Non-pigmented ciliary epithelial cell (primary cell): ENCODE measurements at places on chromosomes 7 and 10.

- DNase-seq = no peak
These were observed 10.5 kb downstream of the FAM53B start for GRCh38 chr10:124733571-124734245.

- no peak for DNase-seq
These were observed 8.8 kb downstream of the PDAP1 start for GRCh38 chr7:99399597-99399996.

- no peak for DNase-seq
These were observed 37.1 kb downstream of the ATXN7L1 start for GRCh38 chr7:105839266-105839665.

DNA sequence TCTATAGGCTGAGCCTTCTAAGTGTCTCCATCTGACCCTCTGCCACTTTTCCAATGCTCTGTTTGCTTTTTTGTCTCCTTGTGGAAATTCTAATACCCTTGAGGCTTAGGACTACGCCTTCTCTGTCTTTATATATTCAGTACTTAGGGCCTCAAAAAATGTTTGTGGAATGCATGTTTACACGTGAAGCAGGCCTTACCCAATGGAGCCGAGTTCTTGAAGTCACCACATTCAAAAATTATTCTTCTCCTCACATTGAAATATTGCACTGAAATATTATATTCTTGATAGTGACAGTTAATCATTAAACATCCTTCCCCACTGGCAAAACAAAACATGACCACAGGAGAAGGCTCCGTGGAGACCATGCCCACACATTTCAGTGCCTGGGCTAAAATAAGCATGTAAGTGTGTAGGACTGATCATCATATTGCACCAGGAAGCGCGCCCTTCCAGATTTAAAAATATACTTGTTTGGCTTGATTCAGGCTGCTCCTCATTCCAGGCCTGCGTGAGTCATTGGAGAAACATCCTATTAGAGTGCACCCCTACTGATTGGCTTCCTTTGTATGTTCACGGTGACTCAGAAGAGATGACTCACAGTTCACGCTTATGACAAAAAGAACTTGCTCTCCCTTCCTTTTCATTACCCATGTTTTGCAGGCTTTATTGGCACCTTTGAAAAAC is 307.4 kb upstream of the AOAH start:
- DNase-seq = peak; percentile 99

- DNase-seq = no peak
These were observed 91.4 kb downstream of the CLEC2L start for GRCh38 chr7:139614886-139615285.

GRCh38 chr7:70239918-70240317 is 641.6 kb downstream of the AUTS2 start:
- DNase-seq = no peak

DNA sequence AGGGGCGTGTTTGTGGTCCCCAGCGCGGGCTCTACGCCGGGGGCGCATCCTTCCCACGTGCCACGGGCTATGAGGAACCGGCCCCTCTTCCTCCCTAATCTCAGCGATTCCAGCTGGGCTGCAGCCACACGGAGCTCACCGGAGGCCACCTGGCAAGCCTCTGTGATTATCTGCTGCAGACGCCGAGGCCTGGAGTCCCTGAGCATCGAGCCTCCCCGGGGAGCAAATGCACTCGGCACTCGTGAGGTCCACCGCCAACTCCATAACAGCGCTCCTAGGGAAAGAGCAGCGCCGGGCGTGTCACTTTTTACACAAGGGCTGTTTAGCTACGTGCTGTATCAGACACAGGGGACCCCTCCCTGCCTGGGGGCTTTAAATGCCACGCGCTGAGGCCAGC is 101.2 kb downstream of the DYNC2I1 start:
- no peak for DNase-seq

GRCh38 chr10:90847436-90847835 is 10.4 kb downstream of the HTR7 start:
- DNase-seq = no peak

- DNase-seq = no peak
These were observed 23.2 kb downstream of the LYZL2 start for GRCh38 chr10:30606313-30606712.

DNA sequence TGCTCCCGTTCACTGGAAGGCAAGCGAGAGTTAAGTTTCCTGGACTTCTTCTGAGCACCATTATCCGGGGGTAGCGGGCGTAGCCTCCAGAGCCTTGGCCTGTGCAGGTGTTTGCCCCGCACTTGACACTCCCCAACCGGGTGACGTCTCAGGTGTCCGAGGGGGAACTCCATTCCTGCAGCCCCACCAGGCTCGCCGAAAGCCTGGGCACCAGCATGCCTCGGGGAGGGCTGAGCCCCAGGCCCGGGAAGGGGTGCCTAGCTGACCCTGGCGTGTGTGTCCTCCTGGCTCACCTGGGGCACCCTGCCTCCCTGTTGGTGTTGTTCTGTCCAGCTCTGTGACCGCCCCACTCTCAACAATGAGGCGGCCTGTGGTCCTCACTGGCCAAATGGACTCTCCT is 109.4 kb upstream of the GPR26 start:
- no peak for DNase-seq

- DNase-seq = no peak
These were observed 28.3 kb downstream of the CDK13 start for GRCh38 chr7:39978230-39978934.

- no peak for DNase-seq
These were observed 21.5 kb downstream of the C10orf105 start for GRCh38 chr10:71697938-71698709.

DNA sequence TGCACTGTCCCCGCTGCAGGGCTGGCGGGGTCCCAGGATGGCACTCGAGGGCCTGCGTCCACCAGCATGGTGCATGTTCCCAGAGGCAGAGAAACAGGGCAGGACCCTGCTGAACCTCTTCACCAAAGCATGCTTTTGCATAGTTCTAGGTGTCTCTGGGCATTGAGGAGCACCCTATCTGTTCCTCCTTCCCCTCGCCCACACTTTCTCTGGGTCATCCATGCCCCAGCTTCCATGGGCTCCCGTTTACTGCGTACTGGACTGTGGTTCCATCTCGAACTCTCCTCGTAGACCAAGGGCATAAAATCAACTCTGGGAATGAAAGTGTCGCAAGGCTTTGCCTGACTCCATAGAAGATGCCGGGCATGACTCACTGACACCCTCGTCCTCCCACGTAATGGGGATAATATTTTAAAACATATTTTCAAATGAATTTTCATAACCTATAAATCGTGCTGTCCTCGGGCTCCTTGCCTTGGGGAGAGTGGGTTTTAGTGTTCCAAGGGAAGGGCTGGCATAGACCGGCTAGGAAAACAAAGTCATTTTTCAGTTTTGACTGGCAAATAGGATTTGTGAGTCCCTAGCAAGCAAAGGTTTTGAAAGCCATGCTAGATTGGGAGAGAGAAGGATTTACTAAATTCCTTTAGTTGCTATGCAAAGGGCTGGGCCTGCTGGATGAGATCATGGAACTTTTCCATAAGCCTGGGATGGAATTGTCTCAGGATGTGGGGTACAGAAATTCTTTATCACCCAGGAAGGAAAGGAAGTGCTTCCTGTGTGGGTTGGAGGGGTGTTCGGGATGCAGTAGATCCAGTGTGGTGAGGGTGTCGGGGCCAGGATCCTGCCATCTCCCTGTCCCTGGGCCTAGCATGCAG is 498.7 kb upstream of the MKI67 start:
- DNase-seq = no peak

GRCh38 chr7:143069912-143070500 is 17.9 kb downstream of the OR6V1 start:
- no peak for DNase-seq

- DNase-seq = no peak
These were observed 272.2 kb upstream of the NEBL start for GRCh38 chr10:21169271-21169670.

GRCh38 chr7:35649711-35650110 is 45.2 kb downstream of the HERPUD2 start:
- no peak for DNase-seq

GRCh38 chr10:47311193-47311931 is 10.9 kb upstream of the GDF2 start:
- no peak for DNase-seq

- no peak for DNase-seq
These were observed 66.6 kb upstream of the CAMK2B start for GRCh38 chr7:44391746-44392617.

DNA sequence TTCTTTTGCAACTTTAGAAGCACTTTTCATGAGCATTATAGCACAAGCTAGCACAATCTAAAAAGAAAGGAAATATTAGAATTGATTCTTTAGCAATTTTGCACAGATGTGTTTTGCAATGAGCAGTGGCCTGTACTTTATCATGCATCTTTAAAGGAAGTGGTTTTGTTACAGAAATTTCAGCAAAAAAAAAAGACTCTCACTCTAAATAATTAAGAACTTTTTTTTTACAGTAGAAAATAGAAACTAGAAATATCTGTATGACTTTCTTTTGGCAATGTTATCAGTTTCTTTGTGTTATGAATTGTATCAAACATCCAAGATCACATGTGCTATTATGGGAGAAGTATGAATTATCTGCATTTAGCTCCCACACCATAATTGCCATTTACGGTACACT is 195.7 kb upstream of the KLF6 start:
- no peak for DNase-seq

- peak; percentile 74 for DNase-seq
These were observed 302.6 kb downstream of the KLF6 start for GRCh38 chr10:3482200-3482993.

DNA sequence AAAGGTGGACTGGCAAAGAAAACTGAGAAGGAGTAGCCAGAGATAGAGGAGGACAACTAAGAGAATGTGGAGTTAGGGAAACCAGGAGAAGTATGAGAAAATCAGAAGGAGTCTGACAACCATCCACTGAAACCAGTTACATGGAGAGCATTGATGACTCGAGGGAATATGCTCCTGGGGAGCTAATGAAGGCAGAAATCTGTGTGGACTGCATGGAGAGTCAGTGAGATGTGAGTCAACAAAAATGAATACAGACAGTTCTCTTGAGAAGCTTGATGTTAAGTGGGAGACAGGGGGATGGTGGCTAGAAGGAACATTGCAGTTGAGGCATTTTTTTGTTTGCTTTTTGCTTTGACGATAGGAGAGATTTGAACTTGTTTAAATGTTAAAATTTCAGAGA is 34.3 kb upstream of the ZNF32 start:
- no peak for DNase-seq

- DNase-seq = no peak
These were observed 168.2 kb downstream of the SKAP2 start for GRCh38 chr7:26696161-26696560.

DNA sequence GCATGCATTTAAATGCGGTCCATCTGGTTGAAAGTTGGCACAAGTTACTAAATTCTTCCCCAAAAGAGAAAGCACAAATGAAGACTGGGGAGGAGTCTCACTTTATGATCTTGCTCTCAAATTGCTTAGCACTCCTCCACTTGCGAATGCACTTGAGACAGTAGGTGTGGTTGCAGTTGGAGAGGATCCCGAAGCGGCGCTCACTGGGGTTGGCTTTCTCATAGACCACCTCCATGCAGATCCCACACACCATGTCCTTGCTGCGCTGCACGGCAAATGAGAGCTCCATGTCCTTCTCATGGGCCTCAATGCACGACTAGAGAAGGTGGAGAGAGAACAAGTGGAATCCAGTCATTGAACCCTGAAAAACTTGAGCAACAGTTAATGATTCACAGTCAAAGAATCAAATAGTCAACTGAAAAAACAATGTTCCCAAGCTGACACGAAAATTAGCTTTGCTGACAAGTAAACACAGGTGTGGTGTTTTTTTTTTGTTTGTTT is 22.7 kb downstream of the MKRN1 start:
- DNase-seq = no peak

- no peak for DNase-seq
These were observed 152.8 kb downstream of the AMPH start for GRCh38 chr7:38478404-38478803.

DNA sequence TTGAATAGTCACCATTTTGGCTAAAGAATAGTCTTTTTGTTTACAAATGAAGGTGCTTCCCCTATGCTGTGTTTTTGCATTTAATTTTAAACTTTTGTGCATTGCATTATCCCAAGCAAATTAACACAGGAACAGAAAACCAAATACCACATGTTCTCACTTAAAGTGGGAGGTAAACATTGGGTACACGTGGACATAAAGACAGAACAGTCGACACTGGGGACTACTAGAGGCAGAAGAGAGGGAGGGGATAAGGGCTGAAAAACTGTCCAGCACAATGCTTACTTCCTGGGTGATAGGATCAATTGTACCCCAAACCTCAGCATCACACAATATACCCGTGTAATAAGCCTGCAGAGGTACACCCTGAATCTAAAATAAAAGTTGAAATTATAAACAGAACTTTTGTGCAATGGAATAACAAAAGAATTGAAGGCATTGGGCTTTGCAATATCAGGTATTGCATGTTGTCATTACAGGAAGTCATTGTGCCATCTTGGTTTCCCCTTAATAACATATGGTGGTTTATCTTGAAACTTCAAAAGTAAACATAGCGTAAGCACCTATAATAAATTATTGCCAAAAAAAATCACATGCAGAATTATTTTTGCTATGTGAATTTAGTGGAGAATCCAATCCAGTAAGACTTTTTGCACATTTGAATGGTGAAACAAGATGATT is 16.1 kb downstream of the ADD3 start:
- no peak for DNase-seq

- peak; percentile 19 for DNase-seq
These were observed 38.8 kb downstream of the PTN start for GRCh38 chr7:137304624-137305235.

- DNase-seq = no peak
These were observed 2.9 kb upstream of the PALD1 start for GRCh38 chr10:70475661-70476060.

GRCh38 chr10:132324186-132324585 is 7.8 kb upstream of the LRRC27 start:
- DNase-seq = no peak

- no peak for DNase-seq
These were observed 94.2 kb downstream of the NKX6-2 start for GRCh38 chr10:132691711-132692153.

GRCh38 chr10:132714986-132715775 is 70.8 kb downstream of the NKX6-2 start:
- DNase-seq = no peak

GRCh38 chr7:129612112-129613015 is 844 bp downstream of the NRF1 start:
- DNase-seq = no peak

- DNase-seq = no peak
These were observed 236.2 kb downstream of the TCERG1L start for GRCh38 chr10:131075218-131075770.

DNA sequence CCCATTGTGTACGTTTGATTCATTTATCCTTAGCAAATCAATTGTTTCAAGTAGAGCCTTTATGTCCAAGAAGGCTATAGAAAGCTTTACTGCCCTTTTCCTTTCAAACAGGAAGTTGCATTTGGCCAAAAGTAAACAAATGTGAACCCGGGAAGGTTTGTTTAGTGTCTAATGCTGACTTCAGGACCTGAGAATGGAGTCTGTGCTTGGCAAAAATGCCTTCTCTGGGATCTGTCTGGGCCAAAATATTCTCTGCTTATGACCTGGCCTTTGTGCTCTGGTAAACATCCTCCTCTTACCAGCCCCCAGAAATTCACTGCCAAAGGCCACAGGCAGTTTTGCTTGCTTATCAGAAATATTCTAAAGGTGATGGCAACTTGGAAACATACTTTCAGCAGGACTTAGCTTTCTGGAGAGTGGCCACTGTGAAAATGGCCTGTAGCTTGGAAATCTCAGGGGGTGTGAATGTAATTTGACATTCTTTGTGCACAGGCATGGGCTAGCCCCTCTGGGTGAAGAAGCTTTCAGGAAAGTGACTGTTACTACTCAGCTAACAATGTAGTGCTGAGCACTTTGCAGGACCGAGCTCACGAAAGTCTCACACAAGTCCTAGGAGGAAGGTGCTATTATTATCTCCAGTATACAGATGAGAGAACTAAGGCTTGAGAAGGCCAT is 199.5 kb downstream of the PTEN start:
- DNase-seq = no peak

GRCh38 chr10:102400598-102401341 is 5.3 kb downstream of the NFKB2 start:
- no peak for DNase-seq
